ENCODE measurements at places on chromosomes 13 and 19. TPM values are rescaled to one million over a fixed set of nuclear protein-coding genes. Genes with fewer than 3 reads are reported as not detected.

ZNF442 gene
- total RNA-seq = 3.4 TPM

CCDC169 gene
- total RNA-seq = 0.69 TPM

KLK8 gene
- total RNA-seq = not detected

ZNF134 gene
- 13.3 TPM for total RNA-seq

NAPSA gene
- 0.05 TPM for total RNA-seq

SHISA7 gene
- not detected for total RNA-seq

DNA sequence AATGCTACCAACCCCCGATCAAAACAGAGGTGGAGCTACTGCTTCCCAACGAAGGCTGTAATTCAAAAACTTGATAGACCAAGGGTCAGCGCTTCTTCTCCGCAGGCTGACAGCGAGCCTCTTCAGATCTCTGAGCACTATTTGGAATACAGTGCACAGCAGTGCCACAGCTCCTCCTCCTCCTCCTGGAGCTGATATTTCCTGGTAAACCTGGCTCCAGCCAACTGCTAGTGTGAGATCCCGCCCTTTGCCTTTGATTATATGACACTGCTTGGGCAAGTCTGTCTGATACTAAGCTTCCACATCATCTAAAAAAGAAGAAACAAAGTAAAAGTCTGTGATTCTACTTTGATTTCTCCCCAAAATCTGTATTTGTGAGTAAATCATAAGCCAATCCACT lies 710.5 kb downstream of the DACH1 start:
- no peaks in the 10 kb centered on the region for H3K27me3 ChIP-seq
- no peaks in the 10 kb centered on the region for H3K4me1 ChIP-seq
- H3K4me3 ChIP-seq = no peak overlapping the region
- no peak for DNase-seq

GRCh38 chr13:78325585-78325984 lies 277.8 kb downstream of the POU4F1 start:
- H3K36me3 ChIP-seq = no peaks in the 10 kb centered on the region
- H3K4me3 ChIP-seq = no peak overlapping the region
- no peak for DNase-seq
- no peak overlapping the region for H3K27ac ChIP-seq

DNA sequence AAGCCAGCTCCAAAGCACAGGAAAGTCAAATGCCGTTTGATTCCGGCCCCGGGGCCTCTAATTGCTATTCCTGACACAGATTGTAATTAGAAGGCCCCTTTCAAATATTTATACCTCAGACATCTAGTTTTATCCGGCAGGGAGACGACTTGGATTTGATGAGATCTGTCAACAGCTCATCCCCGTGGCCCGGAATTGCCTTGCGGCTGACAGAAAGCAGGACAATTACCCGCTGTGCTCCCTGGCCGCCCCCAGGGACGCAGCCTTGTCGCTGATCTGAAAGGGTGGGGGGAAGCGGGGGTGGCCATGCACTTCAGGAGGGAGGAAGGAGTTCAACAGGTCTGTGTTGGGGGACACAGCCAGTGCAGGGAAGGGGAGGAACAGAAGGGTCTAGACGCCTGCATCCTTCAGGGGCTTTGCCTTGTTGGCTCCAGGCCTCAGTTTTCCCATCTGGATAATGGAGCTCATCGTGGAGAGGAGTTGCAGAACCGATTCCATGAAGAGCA lies 1.8 kb upstream of the SHD start:
- peaks cover 20% of the 10 kb centered on the region for H3K4me1 ChIP-seq
- DNase-seq = no peak
- no peak overlapping the region for H3K27ac ChIP-seq
- peaks cover 51% of the 10 kb centered on the region for H3K27me3 ChIP-seq
- no peak overlapping the region for H3K4me3 ChIP-seq

DNA sequence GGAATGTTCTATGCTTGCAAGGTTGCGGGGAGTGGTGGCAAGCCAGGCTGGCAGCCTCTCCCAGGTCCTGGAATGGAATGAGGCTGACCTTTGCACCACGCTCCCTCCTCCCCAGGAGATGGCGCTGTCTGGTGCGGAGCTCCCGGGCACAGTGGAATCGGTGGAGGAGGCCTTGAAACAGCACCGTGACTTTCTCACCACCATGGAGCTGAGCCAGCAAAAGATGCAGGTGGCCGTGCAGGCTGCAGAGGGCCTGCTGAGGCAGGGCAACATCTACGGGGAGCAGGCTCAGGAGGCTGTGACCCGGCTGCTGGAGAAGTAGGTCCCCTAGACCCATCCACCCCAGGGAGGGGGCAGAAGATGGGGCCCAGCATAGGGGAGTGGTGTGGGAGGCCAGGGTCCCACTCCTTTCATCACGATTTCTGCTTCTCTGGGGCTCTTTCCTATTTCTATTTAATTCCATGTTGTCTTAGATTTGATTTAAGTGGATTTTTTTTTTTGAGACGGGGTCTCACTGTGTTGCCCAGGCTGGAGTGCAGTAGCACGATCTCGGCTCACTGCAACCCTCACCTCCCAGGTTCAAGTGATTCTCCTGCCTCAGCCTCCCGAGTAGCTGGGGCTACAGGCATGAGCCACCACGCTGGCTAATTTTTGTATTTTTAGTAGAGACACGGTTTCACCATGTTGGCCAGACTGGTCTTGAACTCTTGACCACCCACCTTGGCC lies 53.2 kb upstream of the SHKBP1 start:
- peaks cover 7% of the 10 kb centered on the region for H3K4me1 ChIP-seq
- H3K27me3 ChIP-seq = peaks cover 36% of the 10 kb centered on the region
- no peak overlapping the region for H3K4me3 ChIP-seq
- peak; percentile 36 for DNase-seq

- H3K27ac ChIP-seq = peak overlapping the region; percentile 95
- no peaks in the 10 kb centered on the region for H3K27me3 ChIP-seq
- H3K4me3 ChIP-seq = peak overlapping the region; percentile 82
- DNase-seq = no peak
- H3K36me3 ChIP-seq = no peaks in the 10 kb centered on the region
Measured at GRCh38 chr19:13795595-13796300, 505 bp downstream of the ZSWIM4 start.

GRCh38 chr19:35074426-35075201 lies 33.1 kb downstream of the HPN start:
- no peak overlapping the region for H3K4me3 ChIP-seq
- H3K4me1 ChIP-seq = no peaks in the 10 kb centered on the region
- no peaks in the 10 kb centered on the region for H3K36me3 ChIP-seq
- H3K27me3 ChIP-seq = peaks cover 5% of the 10 kb centered on the region
- no peak for DNase-seq

DNA sequence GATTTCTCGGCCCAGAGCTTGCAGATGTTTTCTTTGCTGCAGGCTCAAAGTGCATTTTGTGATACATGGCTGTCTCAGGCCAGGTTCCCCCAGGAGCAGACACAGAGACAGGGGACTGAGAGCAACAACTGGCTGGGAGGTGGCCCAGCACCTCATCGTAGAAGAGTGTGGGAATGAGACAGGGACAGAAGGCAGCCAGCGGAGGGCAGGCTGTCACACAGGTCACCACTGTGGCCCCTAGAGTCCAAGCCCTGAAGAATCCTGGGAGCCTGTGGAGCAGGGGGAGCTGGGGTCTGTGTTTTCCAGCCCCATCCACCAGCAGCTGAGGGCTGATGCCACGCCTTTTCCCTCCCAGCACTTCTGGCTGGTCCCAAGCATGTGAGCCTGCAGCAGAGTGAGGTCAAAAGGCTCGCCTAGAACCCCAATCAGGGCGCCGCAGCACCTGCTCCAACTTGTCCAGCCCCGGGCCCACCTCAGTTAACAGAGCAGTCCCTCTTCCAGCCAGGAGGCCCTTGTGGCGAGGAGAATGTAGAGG lies 723.8 kb downstream of the UQCRFS1 start:
- H3K36me3 ChIP-seq = no peaks in the 10 kb centered on the region
- no peak for DNase-seq
- no peak overlapping the region for H3K27ac ChIP-seq
- no peaks in the 10 kb centered on the region for H3K4me1 ChIP-seq

- DNase-seq = peak; percentile 16
- H3K4me1 ChIP-seq = peaks cover 60% of the 10 kb centered on the region
- peak overlapping the region; percentile 99 for H3K27ac ChIP-seq
- H3K36me3 ChIP-seq = peaks cover 11% of the 10 kb centered on the region
Measured at GRCh38 chr19:14003251-14004055, 2.7 kb downstream of the RFX1 start.

GRCh38 chr19:17560205-17560595 lies 4.8 kb downstream of the COLGALT1 start:
- H3K4me1 ChIP-seq = peaks cover 72% of the 10 kb centered on the region
- DNase-seq = no peak
- H3K27ac ChIP-seq = peak overlapping the region; percentile 76

- no peaks in the 10 kb centered on the region for H3K27me3 ChIP-seq
- H3K36me3 ChIP-seq = no peaks in the 10 kb centered on the region
- H3K4me1 ChIP-seq = peaks cover 9% of the 10 kb centered on the region
- no peak for DNase-seq
- no peak overlapping the region for H3K27ac ChIP-seq
Measured at GRCh38 chr13:104571161-104571892, 1505.1 kb upstream of the SLC10A2 start.

DNA sequence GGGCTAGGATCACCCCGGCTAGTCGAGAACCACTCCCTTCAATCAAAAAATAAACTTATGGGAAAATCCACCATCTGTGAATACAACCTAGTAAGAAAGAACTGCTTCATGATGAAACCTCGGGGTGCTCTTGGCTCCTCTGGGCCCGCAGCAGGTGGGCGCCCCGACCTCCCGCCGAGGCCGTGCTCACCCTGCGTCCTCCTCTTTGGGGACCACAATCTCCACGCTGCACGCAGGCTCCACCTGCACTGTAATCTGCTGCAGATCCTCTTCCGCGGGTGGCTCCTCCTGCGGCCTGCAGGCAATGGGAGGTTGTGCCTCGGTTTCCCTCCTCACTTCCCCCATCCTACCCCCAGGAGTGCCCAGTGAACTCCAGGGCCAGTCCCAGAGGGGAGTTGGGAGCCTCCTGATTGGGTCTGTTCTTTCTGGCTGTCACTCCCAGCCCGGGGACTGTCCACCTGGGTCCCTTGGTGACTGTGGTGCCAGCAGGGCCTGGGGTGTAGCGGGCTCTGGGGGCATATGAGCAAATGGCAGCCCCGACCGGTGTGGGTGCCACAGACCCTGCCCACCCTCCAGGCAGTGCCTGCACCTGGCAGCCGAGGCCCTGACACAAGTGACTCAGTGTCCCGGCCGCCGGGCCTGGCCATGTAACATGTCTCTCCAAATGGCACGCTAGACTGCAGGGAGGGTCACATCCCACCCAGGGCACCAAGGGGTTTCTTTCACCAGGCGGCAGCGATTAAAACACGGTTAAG lies 15.1 kb upstream of the CACTIN start:
- H3K4me1 ChIP-seq = peaks cover 9% of the 10 kb centered on the region
- no peak overlapping the region for H3K4me3 ChIP-seq
- no peak for DNase-seq
- H3K27me3 ChIP-seq = no peaks in the 10 kb centered on the region
- peaks cover 89% of the 10 kb centered on the region for H3K36me3 ChIP-seq
- no peak overlapping the region for H3K27ac ChIP-seq

GRCh38 chr13:110589793-110590390 lies 25.5 kb upstream of the NAXD start:
- H3K4me3 ChIP-seq = no peak overlapping the region
- DNase-seq = no peak
- H3K27ac ChIP-seq = no peak overlapping the region
- no peaks in the 10 kb centered on the region for H3K4me1 ChIP-seq
- H3K27me3 ChIP-seq = no peaks in the 10 kb centered on the region

DNA sequence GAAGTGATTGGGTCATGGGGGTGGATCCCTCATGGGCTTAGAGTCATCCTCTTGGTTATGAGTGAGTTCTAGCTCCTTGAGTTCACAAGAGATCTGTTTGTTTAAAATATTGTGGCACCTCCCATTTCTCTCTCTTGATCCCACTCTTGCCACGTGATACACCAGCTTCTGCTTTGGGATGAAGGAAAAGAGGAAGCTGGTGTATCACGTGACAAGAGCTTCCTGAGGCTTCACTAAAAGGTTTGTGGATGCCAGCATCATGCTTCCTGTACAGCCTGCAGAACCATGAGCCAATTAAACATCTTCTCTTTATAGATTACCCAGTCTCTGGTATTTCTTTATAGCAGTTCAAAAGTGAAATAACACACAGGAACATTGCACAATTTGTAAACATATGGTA lies 352.5 kb upstream of the ATXN8OS start:
- no peaks in the 10 kb centered on the region for H3K27me3 ChIP-seq

DNA sequence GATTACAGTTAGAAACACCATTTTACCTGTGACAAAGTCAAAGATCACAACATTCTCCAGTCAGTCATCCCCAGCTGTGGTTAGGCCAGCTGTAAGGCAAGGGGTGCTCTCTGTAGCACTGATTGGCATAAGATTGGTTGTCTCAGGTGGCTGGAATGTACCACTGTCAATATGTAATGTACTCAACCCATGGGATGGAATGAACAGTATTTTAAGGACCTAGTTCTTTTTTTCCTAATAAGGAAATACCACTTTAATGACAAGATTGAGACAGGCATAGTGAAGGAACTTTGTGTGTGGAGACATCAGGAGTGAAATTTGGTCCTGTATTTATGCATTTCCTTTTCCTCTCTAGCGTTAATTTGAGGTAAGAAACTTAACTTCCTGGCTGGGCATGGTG lies 310.7 kb downstream of the ITGBL1 start:
- no peaks in the 10 kb centered on the region for H3K36me3 ChIP-seq
- H3K4me3 ChIP-seq = no peak overlapping the region
- H3K4me1 ChIP-seq = no peaks in the 10 kb centered on the region
- no peak overlapping the region for H3K27ac ChIP-seq
- no peak for DNase-seq

DNA sequence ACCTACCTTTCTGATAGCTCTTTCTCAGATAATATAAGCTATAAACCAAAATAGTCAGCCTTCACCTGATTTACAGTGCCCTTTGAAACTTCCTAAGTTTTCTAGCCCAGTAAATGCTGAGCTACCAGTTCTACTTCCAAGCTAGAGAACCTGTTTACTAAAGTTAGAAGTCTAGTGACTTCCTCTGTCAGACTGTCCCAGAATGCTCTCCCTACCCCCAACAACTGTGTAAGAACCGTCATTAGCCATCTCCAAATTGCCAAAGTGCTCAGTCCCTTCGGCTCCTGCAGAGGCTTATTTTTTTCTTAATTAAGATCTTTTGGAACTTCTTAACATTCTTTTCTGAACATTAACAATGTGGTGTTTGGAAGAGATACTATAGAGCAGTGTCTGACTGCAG lies 3.2 kb upstream of the ABCC4 start:
- no peak overlapping the region for H3K4me3 ChIP-seq
- no peaks in the 10 kb centered on the region for H3K36me3 ChIP-seq
- no peak for DNase-seq
- peaks cover 25% of the 10 kb centered on the region for H3K4me1 ChIP-seq
- H3K27ac ChIP-seq = no peak overlapping the region
- H3K27me3 ChIP-seq = no peaks in the 10 kb centered on the region

GRCh38 chr19:43290568-43291359 lies 21.4 kb upstream of the PSG9 start:
- no peaks in the 10 kb centered on the region for H3K27me3 ChIP-seq
- H3K4me3 ChIP-seq = no peak overlapping the region
- H3K27ac ChIP-seq = no peak overlapping the region

GRCh38 chr13:25800523-25800922 lies 251.3 kb downstream of the SHISA2 start:
- H3K27me3 ChIP-seq = peaks cover 41% of the 10 kb centered on the region
- no peak for DNase-seq
- H3K27ac ChIP-seq = no peak overlapping the region
- no peaks in the 10 kb centered on the region for H3K36me3 ChIP-seq
- no peak overlapping the region for H3K4me3 ChIP-seq

GRCh38 chr13:32659736-32660135 lies 73.5 kb downstream of the PDS5B start:
- H3K27me3 ChIP-seq = no peaks in the 10 kb centered on the region
- peaks cover 8% of the 10 kb centered on the region for H3K4me1 ChIP-seq
- no peak overlapping the region for H3K4me3 ChIP-seq
- no peak overlapping the region for H3K27ac ChIP-seq
- peaks cover 8% of the 10 kb centered on the region for H3K36me3 ChIP-seq

- peaks cover 47% of the 10 kb centered on the region for H3K27me3 ChIP-seq
- no peaks in the 10 kb centered on the region for H3K4me1 ChIP-seq
- H3K4me3 ChIP-seq = no peak overlapping the region
- no peak for DNase-seq
- H3K27ac ChIP-seq = no peak overlapping the region
Measured at GRCh38 chr19:33133438-33134031, 1.6 kb downstream of the WDR88 start.

All from left ventricle myocardium inferior (tissue), 1 donor.